ENCODE measurements at places on chromosomes 11 and 22.

- no peak for DNase-seq
Observed at GRCh38 chr22:44261164-44261860, 51.4 kb downstream of the SHISAL1 start.

GRCh38 chr11:44631831-44632230, 66.4 kb downstream of the CD82 start:
- no peak for DNase-seq

- no peak for DNase-seq
Observed at GRCh38 chr22:49767355-49768062, 60.2 kb downstream of the BRD1 start.

- no peak for DNase-seq
Observed at GRCh38 chr11:11558396-11558795, 63.4 kb downstream of the GALNT18 start.

- no peak for DNase-seq
Observed at GRCh38 chr22:46755525-46755924, 6.9 kb upstream of the TBC1D22A start.

DNA sequence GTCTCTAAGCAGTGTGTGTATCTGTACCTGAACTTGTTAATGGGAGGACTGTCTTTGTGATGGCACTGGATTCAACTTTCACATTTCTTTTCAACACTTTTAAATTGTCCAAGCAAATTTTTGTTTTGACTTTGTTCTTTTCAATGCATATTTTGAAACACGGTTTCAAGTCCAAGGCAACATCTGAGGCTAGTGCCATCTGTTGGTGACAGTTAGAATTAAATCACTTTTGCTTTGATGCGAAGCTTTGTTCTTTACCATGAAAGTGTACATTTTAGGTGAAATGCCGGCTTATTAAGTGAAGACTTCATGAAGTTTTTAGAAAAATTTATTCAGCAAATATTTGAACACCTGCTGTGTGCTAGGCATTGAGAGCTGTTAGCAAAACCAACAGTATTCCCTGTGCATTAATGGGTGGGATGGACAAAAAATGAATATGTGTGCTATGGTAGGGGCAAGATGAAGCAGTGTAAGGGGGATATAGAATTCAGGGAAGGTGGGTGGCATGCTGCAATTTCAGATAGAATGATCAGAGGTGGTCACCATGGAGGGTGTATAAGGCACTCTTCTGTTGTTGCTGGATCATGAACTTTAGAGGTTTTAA, 70.2 kb downstream of the DDX10 start:
- DNase-seq = no peak

- no peak for DNase-seq
Observed at GRCh38 chr11:46296528-46297448, 19.3 kb downstream of the CREB3L1 start.
